ENCODE measurements at places on chromosomes 6 and 20. TPM values are rescaled to one million over a fixed set of nuclear protein-coding genes. Genes with fewer than 3 reads are reported as not detected.

The TMEM200A gene
- total RNA-seq = not detected

The TFAP2C gene
- total RNA-seq = 17.1 TPM

The MCCD1 gene
- not detected for total RNA-seq

The MYL9 gene
- total RNA-seq = 19.1 TPM

The TP53TG5 gene
- total RNA-seq = not detected
